ENCODE measurements at places on chromosomes 7 and 10. TPM values are rescaled to one million over a fixed set of nuclear protein-coding genes. Genes with fewer than 3 reads are reported as not detected.
A peak's percentile ranks its signal among the peaks of the same experiment; 100 is the strongest.

GRCh38 chr7:37832194-37832593 lies 16.2 kb upstream of the NME8 start:
- no peak overlapping the region for H3K4me3 ChIP-seq
- peaks cover 7% of the 10 kb centered on the region for H3K4me1 ChIP-seq
- no peak overlapping the region for H3K27ac ChIP-seq
- no peaks in the 10 kb centered on the region for H3K27me3 ChIP-seq
- no peaks in the 10 kb centered on the region for H3K36me3 ChIP-seq

The FOXP2 gene
- 72.1 TPM for total RNA-seq

DNA sequence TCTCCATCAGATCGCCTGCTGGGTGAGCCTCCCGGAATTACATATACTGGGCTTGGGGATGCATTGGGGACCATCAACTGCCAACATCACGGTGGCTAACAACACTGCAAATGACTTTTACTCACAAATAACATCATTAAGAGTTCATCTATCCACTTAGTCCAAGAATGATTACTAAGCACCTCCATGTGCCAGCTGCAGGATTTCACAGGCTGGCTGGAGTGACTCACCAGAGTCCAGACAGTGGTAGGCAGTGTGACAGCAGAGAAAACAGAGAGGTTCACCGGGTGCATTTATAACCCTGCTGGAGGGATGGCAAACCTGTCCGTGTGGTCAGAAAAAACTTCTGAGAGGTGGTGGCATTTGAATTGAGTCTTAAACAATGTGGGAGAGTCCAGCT lies 3.2 kb upstream of the IGFBP3 start:
- H3K4me3 ChIP-seq = no peak overlapping the region
- no peak overlapping the region for H3K27ac ChIP-seq
- peaks cover 14% of the 10 kb centered on the region for H3K4me1 ChIP-seq
- H3K27me3 ChIP-seq = peaks cover 13% of the 10 kb centered on the region
- H3K36me3 ChIP-seq = no peaks in the 10 kb centered on the region

DNA sequence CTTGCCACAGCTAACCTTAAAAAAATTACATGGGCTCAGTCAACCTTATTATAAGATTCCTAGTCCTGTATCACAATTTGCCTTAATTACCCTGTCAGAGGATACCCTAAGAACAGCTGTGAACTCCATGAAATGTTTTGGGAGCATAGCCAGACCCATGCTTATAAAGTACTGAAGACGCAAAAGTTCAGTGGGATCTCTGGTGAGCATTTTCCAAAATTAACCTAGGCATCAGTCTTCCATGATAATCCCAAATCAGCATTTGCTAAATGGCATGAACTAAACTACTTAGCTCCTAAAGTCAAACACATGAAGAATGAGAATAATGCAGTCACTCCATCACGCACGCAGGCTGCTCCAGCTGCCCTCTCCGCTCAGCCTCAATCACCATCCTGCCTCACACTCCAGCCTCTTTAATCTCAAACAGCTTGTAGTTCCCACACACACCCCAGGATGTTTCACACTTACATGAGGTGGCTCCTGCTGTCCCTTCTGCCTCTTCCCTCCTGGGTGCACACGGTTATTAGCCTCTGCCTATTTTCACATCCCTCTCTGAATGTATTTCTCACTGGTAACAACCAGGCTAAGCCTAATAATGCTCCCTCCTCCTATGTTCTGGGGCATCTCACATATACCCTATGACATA lies 15.3 kb downstream of the IGF2BP3 start:
- H3K27ac ChIP-seq = peak overlapping the region; percentile 80
- no peaks in the 10 kb centered on the region for H3K36me3 ChIP-seq
- H3K4me1 ChIP-seq = peaks cover 11% of the 10 kb centered on the region
- H3K4me3 ChIP-seq = peak overlapping the region; percentile 53
- DNase-seq = peak; percentile 28

GRCh38 chr7:80468931-80469714 lies 42.7 kb downstream of the GNAT3 start:
- no peaks in the 10 kb centered on the region for H3K36me3 ChIP-seq
- H3K4me1 ChIP-seq = peaks cover 28% of the 10 kb centered on the region
- H3K27me3 ChIP-seq = no peaks in the 10 kb centered on the region
- no peak overlapping the region for H3K4me3 ChIP-seq

GRCh38 chr7:47228386-47229014 lies 353.4 kb downstream of the TNS3 start:
- H3K4me3 ChIP-seq = no peak overlapping the region
- DNase-seq = no peak
- peaks cover 2% of the 10 kb centered on the region for H3K27me3 ChIP-seq

The ZCWPW1 gene
- total RNA-seq = 1.8 TPM

DNA sequence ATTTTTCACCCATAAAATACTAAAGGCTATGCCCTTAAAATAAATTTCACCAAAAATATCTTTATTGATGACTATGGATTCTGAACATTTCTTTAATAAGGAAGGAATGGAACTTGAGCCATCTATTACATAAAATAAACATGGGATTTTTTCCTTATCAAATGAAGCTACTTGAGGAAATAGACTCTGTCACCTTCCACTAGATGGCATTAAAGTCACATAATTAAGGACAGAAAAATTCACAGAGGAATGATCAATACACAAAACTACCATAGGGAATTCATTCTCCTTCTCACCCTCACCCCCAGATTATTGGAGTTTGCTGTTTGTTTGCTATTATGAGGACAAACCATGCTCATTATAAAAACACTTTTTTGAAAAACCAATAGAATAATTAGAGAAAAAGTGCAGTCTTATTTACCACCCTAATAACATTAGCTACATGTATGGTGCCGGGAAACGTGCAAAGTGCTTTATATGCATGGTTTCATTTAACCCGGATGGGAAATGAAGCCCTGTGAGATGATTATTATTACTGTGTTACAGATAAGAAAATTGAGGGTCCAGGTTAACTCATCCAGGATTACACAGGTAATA lies 21.1 kb upstream of the FOXI2 start:
- DNase-seq = no peak
- H3K4me1 ChIP-seq = peaks cover 10% of the 10 kb centered on the region
- H3K27ac ChIP-seq = no peak overlapping the region
- no peaks in the 10 kb centered on the region for H3K27me3 ChIP-seq
- H3K36me3 ChIP-seq = no peaks in the 10 kb centered on the region

DNA sequence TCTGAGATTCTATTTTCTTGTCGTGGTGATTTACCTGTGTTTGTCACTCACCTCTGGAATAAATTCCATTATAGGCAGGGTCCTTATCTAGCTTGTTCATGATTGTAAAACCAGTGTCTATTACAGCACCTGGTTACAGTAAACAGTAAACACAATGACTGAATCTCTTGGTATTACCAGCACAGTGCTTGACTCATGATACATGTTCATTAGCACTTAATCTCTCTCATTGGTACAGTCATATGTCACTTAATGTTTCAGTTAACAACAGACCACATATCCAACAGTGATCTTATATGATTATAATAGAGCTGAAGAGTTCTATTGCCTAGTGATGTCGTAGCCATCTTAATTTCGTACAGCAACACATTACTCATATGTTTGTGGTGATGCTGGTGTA lies 1.6 kb upstream of the TASOR2 start:
- H3K36me3 ChIP-seq = no peaks in the 10 kb centered on the region
- H3K4me3 ChIP-seq = no peak overlapping the region
- no peak overlapping the region for H3K27ac ChIP-seq
- peaks cover 10% of the 10 kb centered on the region for H3K4me1 ChIP-seq
- DNase-seq = no peak

Measured in glutamatergic neuron (in vitro differentiated cells).